Epithelial cell of esophagus (primary cell): ENCODE measurements at places on chromosomes 13 and 19.

- DNase-seq: no peak
Measured at GRCh38 chr13:114057166-114058050, 75.0 kb downstream of the RASA3 start.

- peak; percentile 69 for DNase-seq
Measured at GRCh38 chr19:50427997-50428425, 4.7 kb upstream of the MYBPC2 start.

DNA sequence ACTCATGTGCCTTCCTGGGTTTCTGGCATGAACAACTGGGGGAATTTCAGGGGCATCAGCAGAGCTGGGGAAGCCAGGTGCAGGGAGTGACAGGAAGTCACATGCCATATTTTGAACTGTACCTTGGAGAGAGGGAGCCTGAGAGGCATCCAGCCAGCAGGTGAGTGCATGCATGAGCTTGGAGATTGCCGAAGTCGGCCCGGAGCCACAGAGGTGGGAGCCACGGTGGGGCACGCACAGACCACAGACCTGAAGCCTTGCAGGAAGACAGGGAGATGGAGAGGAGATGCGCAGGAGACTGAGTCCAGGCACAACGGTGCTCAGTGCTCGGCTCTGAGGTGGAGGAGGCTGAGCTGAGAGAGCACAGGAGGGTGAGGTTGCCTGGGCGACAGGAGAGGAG is 55.1 kb downstream of the CDADC1 start:
- no peak for DNase-seq

DNA sequence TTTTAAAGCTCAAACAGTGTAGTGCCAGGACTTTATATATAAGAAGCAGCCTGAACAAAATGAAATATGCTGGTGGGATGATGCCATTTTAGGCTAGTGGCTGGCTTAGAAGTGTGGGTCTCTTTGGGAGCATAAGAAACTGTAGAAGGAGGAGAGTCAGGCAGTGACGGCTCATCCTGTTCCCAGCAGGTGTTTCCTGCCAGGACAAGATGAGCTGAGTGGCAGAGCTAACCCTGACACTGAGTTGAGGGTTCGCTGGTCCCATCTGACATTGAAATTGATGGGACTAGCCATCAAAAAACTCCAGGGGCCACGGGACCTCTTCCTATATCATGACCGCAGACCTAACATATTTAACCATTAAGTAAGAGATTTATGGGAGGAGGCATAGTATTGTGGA is 51.3 kb downstream of the ESD start:
- DNase-seq: no peak

- no peak for DNase-seq
Measured at GRCh38 chr13:23792680-23793079, 96.5 kb downstream of the MIPEP start.

DNA sequence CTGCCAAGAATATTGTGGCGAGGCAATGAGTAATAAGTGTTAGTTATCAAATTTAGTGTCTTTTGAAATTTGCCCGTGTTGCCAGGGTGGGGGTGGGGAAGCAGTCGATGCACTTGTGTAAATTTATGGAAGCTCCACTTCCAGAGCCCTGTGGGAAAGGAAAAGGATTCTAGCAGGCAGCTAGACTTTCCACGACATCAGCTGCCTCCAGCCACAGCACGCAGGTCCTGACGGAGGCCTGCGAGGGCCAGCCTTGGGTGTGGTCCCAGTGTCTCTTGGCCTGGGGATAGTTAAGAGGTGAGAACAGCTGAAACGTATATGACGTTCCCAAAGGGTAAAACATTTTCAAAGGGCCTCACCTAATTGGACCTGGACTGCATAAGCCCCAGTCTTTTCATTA is 433.0 kb downstream of the TSHZ3 start:
- no peak for DNase-seq

GRCh38 chr13:48679941-48680680 is 26.4 kb downstream of the CYSLTR2 start:
- DNase-seq: no peak

DNA sequence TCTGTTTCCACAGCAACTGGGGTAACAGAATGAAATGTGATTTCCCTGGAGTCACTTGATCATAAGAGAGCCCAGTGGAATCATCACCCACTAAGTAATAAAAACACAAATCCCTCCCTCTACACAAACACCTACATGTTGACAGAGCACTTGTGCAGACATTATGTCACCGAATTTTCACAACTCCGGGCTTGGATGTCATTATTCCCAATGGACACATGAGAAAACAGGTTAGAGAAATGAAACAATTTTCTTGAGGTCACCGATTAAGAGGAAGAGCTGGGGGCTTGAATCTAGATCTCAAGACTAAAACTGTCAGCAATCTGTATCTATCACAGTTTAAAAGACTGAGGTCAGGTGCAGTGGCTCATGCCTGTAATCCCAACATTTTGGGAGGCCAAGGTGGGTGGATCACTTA is 3.1 kb downstream of the XRCC1 start:
- no peak for DNase-seq

- DNase-seq: no peak
Measured at GRCh38 chr13:95129004-95129403, 172.2 kb downstream of the ABCC4 start.

GRCh38 chr13:77384999-77385398 is 58.1 kb upstream of the MYCBP2 start:
- DNase-seq: no peak

GRCh38 chr13:21061029-21061763 is at the start of gene LATS2:
Gene LATS2, minus strand, starts transcription at chr13:21061586. Its CDS starts 15,560 bp downstream, at chr13:21046026.
- DNase-seq: peak; percentile 92

- DNase-seq: no peak
Measured at GRCh38 chr13:112131081-112131712, 64.2 kb downstream of the SOX1 start.

GRCh38 chr13:83007226-83007625 is 875.0 kb downstream of the SLITRK1 start:
- peak; percentile 56 for DNase-seq

GRCh38 chr13:76164290-76164689 is 528.2 kb downstream of the LMO7 start:
- DNase-seq: peak; percentile 46

DNA sequence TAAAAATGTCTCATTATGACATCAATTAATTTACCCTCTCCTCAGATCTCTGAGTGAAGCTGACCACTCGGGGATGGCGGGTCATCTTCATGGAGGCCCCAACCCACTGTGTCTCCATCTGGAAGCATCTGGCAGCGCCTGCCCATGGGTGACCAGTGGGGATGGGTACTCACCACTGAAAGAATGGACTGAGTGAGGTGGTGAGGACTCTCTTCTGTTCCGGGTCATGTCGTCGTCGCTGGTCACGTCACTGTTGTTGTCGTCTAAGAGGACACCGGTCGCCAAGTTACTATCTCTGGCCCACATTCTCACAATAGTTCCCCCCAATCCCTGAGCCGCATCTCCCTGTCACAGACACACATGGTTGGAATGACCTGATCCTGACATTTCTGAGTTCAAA is 17.1 kb downstream of the PEG3 start:
- DNase-seq: no peak

DNA sequence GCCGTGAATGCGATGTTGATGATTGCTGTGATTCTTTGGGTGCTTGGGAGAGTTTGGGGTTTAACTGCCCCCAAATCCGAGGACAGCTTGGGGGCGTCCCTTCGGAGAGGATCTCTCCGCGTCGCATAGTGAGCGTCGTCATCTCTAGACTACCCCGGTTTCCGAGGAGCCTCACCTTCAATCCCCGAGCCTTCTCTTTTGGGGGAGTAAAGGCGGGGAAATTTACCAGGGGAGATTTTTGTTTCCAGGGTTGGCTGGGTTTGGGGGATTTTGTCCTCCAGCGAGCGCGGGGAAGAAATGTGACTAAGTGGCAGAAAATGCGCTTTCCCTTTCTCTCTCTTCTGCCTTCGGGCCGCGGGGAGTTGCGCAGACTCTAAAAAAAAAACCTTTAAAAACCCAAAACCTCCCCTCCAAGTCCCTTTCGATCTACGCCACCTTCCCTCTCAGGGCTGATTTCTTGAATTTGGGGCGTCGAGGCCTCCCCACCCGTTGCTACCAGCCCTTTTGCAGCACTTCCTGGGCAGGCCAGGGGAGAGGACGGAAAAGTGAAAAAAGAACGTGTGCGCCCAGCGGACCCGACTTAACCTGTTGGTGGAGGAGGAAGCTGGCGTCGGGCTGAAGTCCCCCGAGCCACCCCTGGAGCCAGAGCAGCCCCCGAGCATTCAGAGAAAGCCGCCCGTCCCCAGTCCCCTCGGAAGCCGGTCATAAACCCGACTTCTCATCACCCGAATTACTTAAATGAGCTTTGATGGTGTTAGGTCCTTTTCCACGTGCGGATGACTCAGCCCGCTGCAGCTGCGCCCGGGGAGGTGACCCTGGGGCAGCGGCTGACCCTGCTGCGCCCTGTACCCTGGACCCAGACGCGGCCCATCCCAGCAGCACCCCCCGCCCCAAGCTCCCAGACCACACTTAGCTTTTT is 17.7 kb downstream of the NFIX start:
- no peak for DNase-seq

DNA sequence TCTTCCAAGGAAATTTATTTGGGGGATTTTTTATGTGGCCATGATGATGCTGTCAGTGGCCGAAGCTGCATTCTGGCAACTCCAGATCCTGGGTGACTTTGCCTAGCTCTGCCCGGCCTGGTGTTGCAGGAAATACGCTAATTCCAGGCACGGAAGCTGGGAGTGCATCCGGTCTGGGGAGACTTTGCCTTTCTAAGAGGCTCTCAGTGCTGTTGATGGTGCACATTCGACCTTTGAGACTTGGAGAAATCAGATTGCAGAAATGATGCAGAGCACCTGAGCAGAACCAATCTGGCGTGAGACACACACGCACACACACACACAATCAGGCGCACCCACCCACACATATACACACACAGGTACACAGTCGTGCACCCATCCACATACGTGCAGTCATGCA is 5.9 kb upstream of the TMEM255B start:
- no peak for DNase-seq

GRCh38 chr13:50400035-50400726 is 384.9 kb downstream of the KCNRG start:
- DNase-seq: peak; percentile 49

DNA sequence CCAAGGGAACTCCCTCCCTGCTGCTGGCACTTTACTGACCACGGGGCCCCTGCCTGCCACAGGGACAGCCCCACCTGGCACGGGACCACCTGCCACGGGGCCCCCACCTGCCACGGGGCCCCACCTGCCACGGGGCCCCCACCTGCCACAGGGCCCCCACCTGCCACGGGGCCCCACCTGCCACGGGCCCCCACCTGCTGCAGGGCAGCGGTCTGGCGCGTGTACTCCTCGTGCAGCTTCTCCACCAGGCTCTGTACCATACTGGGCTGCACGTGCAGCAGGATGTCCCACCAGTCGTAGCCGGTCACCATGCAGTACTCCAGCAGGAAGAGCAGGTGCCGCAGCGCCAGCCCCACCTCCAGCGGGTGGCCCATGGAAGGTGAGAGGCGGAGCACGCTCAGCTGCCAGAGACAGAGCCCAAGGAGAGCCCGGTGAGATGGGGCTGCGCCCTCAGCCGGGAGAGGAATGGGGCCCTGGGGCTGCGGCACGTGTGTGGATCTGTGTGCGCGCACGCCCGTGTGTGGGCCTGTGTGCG is 16.1 kb downstream of the MED16 start:
- no peak for DNase-seq

- no peak for DNase-seq
Measured at GRCh38 chr13:46278474-46278873, 66.7 kb downstream of the LRRC63 start.

DNA sequence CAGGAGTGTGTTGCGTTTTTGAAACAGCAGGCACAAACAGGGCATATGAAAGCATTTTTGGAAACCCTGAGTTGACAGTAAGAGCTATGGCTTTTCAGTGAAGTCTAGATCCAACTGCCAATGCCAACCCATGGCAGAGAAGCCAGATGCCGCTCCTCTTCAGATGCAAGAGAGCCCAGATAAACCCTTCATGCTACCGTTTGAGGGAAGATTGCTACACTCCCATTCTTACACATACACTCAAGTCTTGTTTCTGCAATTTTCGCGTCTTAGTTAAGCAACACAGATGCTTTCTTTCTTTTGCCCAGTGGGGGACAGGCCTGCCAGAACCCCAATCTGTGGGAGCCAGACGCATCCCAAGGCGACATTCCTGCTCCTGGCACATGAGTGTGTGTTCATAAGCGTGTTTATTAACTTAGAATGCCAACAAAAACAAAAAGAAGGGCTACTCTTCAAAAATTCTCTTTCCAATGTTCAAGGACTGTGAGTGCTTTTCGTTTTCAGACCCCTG is 10.4 kb downstream of the BORCS8 start:
- no peak for DNase-seq

- DNase-seq: no peak
Measured at GRCh38 chr19:58492265-58492664, 16.1 kb downstream of the ZNF446 start.

DNA sequence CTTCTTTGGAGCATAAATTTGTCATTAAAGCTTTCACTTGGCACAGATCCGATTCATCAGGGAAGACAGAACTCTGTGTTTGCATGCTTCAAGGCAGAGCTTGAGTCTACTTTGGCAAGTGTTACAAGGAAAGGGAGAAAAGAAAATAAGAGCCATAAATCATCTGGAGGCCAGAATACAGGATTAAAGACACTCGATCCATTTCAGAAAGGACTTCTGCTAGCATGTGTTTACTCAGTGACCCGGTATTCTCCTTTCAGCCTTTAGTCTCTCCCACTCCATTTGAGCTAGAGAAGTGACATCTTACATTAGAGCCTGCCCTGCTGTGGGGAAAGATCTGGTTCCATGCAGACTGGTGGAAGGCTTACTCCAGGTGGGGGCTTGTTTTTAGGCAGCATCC is 306.4 kb downstream of the KLF5 start:
- no peak for DNase-seq

GRCh38 chr13:107395927-107396662 is 819.2 kb downstream of the LIG4 start:
- DNase-seq: no peak

GRCh38 chr19:13748169-13748828 is 16.0 kb upstream of the MRI1 start:
- peak; percentile 32 for DNase-seq

DNA sequence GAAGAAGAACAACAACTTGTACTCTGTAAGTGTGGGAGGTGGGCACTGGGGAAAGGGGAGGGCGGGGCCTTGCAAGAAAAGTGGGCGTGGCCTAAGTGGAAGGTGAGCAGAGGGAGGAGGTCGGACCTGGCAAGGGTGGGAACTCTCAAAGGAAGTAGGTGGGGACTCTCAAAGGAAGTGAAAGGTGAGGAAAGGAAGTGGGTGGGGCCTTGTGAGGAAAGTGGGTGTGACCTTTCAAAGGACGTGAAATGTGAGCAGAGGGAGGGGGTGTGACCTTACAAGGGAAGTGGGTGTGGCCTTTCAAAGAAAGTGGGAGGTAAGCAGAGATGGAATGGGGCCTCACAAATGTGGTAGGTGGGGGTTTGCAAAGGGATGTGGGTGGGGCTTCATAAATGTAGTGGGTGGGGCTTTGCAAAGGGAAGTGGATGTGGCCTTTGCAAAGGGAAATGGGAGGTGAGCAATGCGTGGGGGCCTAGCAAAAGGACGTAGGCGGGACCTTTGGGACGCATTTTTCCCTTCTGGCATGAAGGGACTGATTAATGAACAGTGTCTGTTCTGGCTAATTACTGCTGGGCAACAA is 25.9 kb downstream of the ACSBG2 start:
- DNase-seq: peak; percentile 5

GRCh38 chr13:97878431-97879375 is 74.8 kb upstream of the IPO5 start:
- no peak for DNase-seq
